ENCODE measurements at places on chromosomes 1 and 21.

- no peak for DNase-seq
Observed at GRCh38 chr1:29387210-29387609, 150.9 kb downstream of the PTPRU start.

DNA sequence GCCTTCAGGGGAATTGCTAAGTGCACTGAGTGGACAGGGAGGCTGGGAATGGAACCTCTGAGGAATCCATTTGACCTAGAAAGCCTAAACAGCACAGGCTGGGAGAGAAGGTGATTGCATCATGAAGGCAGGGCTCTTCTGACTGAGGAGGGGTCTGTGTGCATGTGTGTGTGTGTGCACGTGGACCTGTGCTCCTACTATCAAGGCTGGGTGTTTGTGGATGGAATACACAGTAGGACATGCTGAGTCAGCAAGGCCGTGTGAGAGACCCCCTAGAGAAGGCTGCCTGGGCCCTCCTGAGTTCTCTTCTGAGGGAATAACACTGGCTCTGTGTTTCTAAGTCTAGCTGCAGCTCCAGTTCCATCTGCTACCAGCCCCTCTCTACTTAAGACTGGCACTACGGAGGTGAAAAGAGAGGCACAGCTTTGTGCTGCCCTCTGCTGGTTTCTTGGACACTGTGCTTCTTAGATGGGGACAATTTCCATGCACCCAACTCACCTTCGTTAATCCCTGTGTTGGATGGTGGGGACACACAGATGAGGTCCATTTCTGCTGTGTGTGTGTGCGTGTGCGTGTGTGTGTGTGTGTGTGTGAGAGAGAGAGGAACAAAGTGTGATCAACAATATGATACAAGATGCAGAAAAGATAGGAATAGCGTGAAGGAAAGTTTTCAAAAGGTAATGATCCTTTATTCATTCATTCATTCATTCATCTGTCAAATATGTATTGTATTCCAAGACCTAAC is 6.2 kb upstream of the EFCAB14 start:
- DNase-seq: peak; percentile 66

DNA sequence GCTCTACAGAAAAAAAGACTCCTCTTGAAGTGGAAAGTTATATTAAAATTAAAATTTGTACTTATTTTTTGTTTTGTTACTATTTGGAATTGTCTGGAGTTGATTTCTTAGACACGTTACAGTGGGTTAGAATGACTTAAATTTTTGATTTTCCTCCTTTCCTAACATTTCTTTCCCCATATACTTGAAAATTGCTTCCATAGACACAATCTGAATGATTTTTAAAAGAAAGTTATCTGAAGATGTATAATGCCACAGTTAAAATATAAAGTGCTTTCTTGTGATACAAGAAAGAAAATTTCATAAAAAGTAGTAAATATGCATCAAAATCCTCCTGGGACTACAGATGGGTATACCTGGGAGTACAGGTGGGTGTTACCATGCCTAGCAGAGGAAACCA is 2.3 kb downstream of the HS2ST1 start:
- DNase-seq: no peak

GRCh38 chr1:44072204-44072603 is 40.9 kb upstream of the SLC6A9 start:
- no peak for DNase-seq

DNA sequence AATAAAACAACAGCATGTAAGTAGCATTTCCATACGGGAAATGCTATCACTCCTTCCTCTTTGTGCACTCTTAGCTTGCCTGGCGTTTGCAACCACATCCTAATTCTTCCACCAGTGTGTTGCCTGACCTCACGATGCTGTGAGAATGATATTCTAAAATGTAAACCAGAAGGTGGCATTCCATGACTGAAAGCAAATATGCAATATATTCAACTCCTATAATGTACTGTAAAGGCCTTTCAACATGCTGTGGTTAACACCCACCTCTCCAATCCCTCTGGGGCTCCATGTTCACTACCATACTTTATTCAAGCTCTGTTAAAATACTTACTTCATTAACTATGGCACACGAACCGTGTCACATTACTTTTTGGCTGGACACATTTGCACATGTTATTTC is 420.6 kb upstream of the DEPDC1 start:
- no peak for DNase-seq

DNA sequence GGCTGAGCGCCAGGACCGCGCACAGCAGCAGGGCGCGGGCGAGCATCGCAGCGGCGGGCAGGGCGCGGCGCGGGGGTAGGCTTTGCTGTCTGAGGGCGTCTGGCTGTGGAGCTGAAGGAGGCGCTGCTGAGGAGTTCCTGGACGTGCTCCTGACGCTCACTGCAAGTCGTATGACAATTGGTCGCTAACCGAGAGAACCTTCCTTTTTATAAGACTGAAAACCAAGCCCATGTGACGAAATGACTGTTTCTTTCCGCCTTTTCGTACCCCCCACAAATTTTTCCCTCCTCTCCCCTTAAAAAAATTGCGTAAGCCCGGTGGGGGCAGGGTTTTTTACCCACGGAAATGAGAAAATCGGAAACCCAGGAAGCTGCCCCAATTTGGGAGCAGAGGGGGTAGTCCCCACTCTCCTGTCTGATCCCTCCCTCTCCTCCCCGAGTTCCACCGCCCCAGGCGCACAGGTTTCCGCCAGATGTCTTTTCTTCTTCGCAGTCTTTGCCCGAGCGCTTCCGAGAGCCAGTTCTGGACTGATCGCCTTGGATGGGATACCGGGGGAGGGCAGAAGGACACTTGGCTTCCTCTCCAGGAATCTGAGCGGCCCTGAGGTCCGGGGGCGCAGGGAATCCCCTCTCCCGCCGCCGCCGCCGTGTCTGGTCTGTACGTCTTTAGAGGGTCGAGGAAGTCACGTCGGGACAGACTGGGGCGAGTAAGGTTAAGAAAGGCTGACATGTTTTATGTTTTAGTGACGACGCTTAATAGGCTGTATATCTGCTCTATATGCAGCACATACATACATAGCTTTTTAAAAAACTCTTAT is at the start of gene PTGS2:
TSS of gene PTGS2 (minus strand) at position 179 of the 817 bp plus-strand sequence. CDS start at position 46, 133 bp downstream.
- DNase-seq: peak; percentile 23

DNA sequence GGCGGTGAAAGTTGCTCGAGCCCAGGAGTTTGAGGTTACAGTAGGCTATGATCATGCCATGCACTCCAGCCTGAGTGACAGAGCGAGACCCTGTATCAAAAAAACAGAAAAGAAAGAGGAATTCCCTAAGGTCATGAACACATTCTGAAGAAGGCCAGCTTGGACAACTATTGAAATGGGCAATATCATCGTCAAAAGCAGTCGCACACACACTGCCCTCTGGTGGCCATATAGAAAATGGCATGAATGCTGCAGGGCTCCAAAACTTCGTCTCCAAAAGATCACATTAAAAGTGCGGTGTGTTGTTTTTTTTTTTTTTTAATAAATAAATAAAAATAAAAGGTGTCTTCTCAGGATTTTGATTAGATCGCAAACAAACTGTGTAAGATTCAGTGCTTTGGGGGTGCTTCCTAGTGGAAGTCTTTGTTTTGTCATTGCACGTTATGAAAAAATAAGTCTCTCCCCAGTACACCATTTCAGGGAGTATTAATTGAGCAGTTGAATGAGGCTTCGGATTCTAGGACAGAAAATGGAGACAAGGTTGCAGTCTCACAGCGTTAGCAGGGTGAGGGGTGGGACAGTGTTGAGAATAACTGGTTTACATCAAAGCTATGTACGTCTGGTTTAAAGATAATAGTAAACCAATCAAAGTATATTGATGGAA is 87.5 kb upstream of the FMN2 start:
- no peak for DNase-seq

DNA sequence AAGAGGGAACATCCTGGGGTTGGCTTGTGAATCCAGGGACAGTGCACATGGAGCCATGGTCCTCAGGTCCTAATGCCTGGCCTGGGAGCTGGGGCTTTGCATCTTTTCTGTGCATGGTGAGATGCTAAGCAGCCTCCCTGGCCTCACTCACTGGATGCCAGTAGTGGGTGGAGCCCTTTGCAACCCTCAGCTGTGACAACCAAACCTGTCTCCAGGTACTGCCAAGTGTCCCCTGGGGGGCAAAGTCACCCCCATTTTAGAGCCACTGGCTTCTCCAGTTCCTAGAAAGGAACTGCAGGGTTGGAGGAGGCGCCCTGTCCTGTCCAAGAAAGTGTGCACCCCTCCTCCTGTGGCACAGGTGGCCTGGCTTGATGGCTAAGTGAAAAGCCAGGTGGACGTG is 44.6 kb upstream of the GRIK3 start:
- no peak for DNase-seq

- no peak for DNase-seq
Observed at GRCh38 chr1:208318150-208318734, 74.1 kb upstream of the PLXNA2 start.

DNA sequence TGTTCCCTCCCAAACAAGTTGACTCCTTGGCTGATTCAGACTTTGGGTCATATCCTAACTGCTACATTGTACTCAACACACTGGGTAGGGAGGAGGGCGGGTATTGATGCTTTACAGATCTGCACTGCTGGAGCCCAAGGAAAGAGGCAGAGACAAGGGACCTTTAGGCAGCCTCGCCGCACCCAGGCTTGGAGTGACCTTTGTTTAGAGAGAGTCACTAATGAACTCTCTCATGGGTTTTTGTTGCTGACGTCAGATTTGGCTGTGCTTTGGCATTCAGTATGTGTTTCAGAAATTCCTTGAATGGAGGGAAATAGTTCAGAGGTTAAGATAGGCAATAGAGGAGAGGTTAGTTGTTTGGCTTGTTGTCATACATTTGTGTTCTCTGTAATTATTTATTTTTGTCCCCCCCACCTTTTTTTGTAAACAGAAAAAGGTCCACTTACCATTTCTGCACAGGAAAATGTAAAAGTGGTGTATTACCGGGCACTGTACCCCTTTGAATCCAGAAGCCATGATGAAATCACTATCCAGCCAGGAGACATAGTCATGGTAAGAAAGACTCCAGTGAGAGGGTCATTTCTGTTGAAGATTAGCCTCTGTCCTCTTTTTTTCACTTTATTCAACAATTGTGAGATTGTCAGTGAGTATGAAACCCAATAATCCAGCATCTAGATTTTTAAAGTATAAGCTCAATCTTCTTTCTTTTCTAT is 116.1 kb downstream of the ATP5PO start:
- DNase-seq: no peak

GRCh38 chr21:30518876-30519275 is 16.9 kb upstream of the KRTAP19-5 start:
- DNase-seq: no peak

- DNase-seq: no peak
Observed at GRCh38 chr1:181178241-181178879, 89.9 kb downstream of the IER5 start.

DNA sequence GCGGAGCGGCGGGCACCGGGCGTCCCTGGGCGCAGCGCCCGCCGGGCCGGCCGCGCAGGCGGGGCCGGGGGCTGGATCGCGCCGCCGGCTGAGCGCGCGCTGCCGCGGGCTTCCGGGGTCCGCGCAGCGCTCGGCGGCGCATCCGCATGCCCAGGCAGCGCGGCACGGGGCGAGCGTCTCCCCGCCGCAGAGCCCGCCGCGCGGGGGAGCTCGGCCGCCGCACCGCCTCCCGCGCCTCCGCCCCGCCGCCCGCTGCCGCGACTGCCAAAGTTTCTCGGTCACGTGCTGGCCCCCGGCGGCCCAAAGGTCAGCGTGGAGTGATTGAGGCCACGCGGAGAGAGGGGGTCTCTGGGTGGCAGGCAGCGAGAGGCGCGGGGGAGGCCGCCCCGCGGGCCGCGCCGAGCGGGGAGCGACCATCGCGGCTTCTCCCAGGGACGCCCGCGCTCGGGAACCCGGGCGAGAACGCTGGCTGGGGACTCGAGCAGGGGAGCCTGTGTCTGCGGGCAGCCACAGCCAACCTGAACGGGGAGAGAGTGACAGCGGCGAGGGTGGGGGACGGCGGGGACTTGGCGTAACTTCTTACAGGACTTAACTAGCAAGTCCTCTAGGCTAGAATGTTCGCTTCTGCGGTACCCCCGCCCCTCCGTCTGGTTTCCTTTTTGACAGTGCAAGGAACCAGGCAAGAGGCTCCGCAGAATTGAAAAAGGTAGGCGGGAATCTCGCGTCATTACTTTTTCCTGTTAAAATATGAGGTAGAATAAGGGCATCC is at the start of gene ILDR2:
TSS of gene ILDR2 (minus strand) at position 180 of the 769 bp plus-strand sequence. CDS start 272 bp downstream, outside the sequence.
- peak; percentile 45 for DNase-seq

DNA sequence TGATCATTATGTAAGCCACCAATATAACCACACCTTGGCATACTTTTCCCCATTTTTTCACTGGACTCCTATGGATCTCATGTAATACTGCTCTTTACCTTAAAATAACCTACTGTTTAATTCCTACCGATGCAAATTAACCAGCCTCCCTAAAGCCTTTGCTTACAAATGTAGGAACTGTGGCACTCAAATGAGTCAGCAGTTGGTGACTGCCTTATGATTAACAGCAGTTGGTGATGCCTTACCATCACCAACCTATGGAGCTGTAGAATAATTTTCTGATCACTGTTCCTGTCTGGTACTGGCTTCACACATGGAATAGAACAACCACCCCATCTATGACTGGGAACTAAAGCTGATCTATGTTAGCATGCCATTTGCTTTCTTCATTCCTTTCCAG is 7.8 kb upstream of the NUDT17 start:
- no peak for DNase-seq

GRCh38 chr1:26664802-26665201 is 31.0 kb upstream of the ARID1A start:
- DNase-seq: no peak

DNA sequence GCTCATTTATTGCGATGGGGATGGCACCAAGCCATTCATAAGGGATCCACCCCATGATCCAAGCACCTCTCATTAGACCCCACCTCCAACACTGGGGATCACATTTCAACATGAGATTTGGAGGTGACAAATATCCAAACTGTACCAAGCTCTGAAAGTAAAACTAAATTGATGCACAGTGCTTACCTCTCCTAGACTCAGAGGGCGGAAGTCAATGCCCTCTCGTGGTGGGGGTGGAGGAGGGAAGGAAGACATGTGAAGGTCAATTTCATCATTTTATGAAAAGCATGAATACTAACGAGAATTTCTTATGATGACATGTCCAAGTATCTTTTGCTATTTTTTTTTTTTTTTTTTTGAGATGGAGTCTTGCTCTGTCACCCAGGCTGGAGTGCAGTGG is 120.0 kb downstream of the PGBD5 start:
- no peak for DNase-seq

DNA sequence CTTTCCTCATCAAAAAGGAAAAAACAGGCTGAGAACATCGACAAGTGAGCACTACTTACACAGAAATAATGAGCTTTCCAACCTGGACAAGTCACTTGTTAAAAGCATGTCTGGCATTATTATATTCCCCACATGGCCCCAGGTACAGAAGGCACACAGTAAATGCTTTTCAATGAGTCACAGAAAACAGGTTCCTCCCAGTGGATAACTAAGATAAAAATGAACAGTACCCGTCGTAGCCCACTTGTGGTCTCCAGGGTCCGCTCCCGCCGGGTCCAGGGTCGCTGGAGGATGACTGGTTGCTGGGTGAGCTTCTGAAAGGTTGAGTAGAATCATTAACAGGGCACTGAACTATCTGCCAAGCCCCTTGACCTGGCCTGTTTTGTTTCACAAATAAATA is 186.6 kb downstream of the SIPA1L2 start:
- no peak for DNase-seq

DNA sequence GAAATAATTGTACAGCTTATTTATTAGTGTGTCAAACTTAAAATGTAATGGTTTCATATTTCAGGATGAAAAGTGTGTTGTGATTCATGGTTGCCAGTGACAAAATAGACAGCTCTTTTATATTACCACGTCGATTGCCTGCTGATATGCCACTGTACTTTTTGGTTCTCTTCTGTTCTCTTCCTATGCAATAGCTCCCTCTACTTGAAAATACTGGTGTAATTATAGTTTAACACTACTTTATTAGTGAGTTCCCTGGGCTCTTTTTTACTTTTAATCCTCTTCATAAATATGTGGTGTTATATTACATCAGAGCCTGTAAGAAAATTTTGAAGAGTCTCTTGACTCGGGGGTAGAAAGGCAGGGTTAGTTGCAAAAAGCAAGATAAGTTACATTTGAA is 111.3 kb downstream of the PATJ start:
- no peak for DNase-seq
